ENCODE measurements at places on chromosomes 7 and 10. TPM values are rescaled to one million over a fixed set of nuclear protein-coding genes. Genes with fewer than 3 reads are reported as not detected.

The HOXA3 gene
- polyA plus RNA-seq = 2.8 TPM

The CC2D2B gene
- not detected for polyA plus RNA-seq

The LEP gene
- 0.12 TPM for polyA plus RNA-seq

The PRPS1L1 gene
- polyA plus RNA-seq = not detected

The FAM185A gene
- polyA plus RNA-seq = 5.3 TPM
